ENCODE measurements at places on chromosomes 13 and 19. TPM values are rescaled to one million over a fixed set of nuclear protein-coding genes. Genes with fewer than 3 reads are reported as not detected.

Gene ETV2
- total RNA-seq, result 0.95 TPM

Gene LIN37
- 11.3 TPM for total RNA-seq

Gene MAP4K1
- total RNA-seq, result 1.2 TPM

Gene DMKN
- not detected for total RNA-seq

Gene KLF1
- not detected for total RNA-seq

Gene SLC35E1
- total RNA-seq, result 37.5 TPM

Gene MTUS2
- 0.05 TPM for total RNA-seq

Gene ICAM4
- total RNA-seq, result 0.49 TPM

Gene CYP4F12
- not detected for total RNA-seq

Gene N4BP2L1
- total RNA-seq, result 1.8 TPM

Gene POLR2I
- total RNA-seq, result 64.8 TPM

Gene ZNF627
- 9.7 TPM for total RNA-seq

Gene SPRED3
- total RNA-seq, result 15.7 TPM

Gene SLC10A2
- total RNA-seq, result not detected

Gene KLK5
- total RNA-seq, result not detected

Gene PROZ
- not detected for total RNA-seq

Gene OR7D2
- not detected for total RNA-seq

Gene PRX
- 1.7 TPM for total RNA-seq

Gene ZC3H4
- total RNA-seq, result 63.9 TPM

Gene SIGLEC5
- not detected for total RNA-seq

Gene HIF3A
- 8.5 TPM for total RNA-seq

Gene DNAJC15
- total RNA-seq, result 21.8 TPM

Gene MUC16
- not detected for total RNA-seq

All from endothelial cell of umbilical vein (primary cell).